ENCODE measurements at places on chromosomes 2 and 18. TPM values are rescaled to one million over a fixed set of nuclear protein-coding genes. Genes with fewer than 3 reads are reported as not detected.
A peak's percentile ranks its signal among the peaks of the same experiment; 100 is the strongest.

DNA sequence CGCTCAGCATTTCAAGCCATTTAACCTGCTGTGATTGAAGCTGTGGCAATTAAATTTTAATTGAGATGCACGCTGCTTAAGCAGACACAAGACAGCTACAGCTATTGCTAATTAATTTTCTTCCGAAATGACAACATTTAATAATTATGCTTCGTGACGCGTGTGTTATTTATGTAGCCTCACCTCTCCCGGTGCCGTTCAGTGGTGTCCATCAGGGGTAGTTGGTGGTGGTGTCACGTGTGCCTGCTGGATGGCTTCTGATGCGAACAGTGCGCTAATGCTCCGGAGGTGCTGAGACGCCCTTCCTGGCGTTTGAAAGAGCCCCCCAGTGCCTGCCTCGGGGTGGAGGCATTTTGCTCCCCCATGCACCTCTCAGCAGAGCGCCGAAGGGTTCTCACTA lies 39.5 kb downstream of the GLI2 start:
- no peak for DNase-seq

PDIA6 gene
- 162 TPM for total RNA-seq

DNA sequence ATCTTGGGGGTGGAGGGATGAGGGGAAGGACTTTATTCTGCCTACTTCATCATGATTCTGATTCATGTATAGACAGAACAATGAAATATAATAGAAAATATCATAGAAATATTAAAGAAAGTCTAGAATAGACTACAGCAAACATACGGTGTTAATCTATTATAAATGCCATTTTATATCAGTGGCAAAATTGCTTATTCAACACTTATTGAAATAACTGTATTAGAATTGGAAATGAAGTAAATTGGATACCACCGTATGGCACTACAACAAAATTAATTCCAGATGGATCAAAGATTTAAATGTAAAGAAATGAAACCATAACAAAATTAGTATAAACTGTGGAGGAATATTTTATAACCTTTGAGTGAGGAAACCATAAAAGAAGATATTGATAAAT lies 213.3 kb upstream of the CTAGE1 start:
- DNase-seq: no peak

GRCh38 chr2:20414806-20415205 lies 32.1 kb upstream of the RHOB start:
- no peak for DNase-seq

- DNase-seq: peak; percentile 89
Measured at GRCh38 chr18:79394534-79395307, 1.0 kb upstream of the NFATC1 start.

CYP1B1 gene
- 8.0 TPM for total RNA-seq

- no peak for DNase-seq
Measured at GRCh38 chr2:43052944-43053306, 173.5 kb downstream of the ZFP36L2 start.

DNA sequence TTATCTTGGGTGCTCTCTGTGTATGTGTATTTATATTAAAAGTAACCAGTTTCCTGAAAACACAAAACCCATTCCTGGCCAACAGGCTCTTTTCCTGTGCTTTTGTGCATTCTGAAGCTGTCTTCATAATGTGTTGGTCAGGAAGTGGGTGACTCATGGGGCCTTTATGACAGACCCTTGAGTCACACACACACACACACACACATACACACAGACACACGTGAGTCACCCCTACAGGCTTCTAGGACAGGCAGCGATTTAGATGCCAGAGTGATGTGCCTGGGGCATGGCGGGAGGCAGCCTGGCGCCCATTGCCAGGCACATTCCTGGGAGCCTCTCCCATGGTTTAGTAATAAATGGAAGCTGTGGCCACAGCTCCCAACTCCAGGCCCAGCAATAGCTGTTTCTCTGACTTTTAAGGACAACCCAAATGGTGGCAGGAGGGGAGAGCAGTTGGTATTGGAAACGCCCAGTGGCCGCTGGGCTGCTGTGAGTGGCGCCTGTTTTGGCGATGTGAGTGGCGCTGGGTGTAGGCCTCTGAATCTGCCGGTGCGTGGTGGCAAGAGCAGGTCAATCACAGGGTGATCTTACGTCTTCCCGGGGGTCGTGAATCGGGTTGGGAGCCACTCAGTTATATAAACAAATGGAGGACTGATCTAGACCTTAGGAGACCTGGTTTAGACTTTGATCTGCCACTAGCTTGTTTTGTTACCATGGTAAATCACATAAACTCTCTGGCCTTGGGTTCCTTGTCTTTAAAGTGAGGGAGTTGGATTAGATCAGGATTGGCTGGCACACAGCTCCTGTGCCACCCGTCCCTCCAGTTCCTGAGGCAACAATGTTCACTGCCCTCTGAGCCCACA lies 150.7 kb upstream of the DLX2 start:
- no peak for DNase-seq

- no peak for DNase-seq
Measured at GRCh38 chr2:179186126-179186525, 78.5 kb downstream of the SESTD1 start.

ZNF532 gene
- 86.1 TPM for total RNA-seq

DNA sequence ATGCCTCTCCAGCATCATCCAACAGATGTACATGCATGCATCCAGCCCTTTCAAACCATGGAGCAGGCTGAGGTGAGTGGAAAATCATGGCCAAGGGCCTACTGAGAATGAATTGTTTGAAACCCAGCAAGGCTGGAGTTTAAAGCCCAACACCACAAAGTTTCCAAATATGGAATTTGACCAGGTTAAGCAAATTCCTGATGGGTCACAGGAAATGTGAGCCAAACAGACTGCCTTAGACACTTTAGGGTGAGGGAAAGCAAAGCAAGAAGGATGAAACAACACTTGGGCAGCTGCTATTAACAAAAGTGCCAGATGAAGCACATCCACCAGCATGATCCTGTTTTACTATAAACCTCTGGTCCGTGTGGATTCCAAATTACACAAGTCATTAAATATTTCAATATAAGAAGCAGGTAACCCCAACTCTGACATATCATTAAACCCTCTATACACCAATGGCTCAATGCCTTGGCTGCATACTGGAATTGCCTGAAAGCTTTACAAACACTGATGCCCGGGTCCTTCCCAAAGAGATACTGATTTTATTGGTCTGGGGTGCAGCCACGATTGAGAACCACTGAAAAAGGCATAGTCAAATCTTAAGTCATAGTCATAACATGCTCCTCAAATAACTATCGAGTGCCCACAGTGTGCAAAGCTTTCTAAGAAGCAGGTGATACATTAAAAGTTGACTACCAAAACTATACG lies 9.1 kb downstream of the KLF7 start:
- DNase-seq: no peak

GRCh38 chr2:218368621-218369153 lies 12.0 kb downstream of the CATIP start:
- DNase-seq: peak; percentile 47

DNA sequence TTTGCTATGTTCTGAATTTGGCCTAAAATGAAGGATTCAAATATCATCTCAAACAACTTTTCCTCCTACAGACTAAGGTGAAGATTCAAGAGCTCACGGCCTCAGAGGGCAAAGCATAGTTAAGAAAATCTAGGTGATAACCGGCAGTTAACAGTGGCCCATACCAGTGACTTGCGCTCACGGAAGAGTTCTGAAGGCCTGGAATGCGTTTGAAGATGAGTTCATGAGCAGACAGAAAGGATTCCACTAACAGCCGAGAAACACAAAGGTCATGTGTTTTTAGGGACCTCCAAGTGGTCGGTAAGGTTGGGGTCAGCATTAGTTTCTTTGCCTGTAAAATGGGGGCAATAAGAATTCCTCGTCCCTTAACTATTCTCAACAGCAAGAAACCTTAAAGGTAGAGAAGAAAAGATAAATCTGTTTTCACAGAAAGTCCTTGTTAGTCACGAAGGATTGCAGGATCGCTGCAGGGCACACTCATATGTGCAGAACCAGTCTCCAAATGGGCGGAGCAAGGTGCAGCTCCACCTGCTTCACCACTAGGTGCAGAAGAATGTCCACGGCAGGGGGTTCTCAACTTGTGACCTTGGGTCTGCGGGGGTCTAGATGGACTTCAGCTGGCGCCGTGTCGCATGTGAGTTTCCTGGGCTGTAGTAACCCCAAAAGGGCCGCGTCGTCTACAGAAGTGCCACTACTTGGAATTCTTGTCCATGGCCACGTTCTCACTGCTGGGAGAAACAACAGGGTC lies 708 bp upstream of the RPIA start:
- DNase-seq: no peak

- no peak for DNase-seq
Measured at GRCh38 chr2:38719706-38720105, 31.5 kb downstream of the SRSF7 start.

DNA sequence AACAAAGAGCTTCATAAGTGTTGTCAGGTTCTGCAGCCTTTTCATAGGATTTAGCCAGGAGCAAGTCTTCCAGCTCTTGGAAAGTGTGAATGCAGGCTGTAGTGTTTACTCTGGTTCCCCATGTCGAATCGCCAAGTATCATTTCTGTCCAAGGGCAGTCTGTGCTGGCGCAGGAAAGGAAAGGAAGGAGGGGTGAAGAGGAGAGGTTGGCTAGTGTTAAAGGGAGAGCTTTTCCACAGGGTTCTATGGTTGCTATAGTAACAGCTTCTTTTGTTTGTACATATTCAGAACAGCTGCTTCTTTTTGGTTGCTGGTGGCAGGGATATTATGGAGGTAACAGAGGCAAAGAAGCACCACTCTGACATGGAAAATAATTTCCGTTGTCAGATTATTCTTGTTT lies 69.9 kb downstream of the KCNH7 start:
- peak; percentile 81 for DNase-seq

DNA sequence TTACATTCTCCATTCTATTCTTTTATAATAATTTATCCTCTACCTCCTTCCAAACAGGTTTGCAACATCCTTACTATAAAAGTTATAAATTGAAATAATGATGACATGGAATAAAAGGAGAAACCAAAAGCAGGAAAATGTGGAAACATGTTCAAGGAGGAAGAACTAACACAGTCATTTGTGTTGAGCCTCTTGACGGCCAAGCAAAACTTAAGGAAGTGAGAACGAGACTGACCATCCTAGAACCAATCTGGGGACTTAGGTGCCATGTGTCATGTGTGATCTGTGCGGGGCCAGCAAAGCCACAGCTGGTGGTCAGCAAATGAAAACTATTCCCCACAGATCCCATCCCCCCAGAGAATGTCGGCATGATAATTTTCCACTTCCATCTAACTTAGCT lies 25.6 kb upstream of the FAM124B start:
- no peak for DNase-seq

C1QL2 gene
- not detected for total RNA-seq

DNA sequence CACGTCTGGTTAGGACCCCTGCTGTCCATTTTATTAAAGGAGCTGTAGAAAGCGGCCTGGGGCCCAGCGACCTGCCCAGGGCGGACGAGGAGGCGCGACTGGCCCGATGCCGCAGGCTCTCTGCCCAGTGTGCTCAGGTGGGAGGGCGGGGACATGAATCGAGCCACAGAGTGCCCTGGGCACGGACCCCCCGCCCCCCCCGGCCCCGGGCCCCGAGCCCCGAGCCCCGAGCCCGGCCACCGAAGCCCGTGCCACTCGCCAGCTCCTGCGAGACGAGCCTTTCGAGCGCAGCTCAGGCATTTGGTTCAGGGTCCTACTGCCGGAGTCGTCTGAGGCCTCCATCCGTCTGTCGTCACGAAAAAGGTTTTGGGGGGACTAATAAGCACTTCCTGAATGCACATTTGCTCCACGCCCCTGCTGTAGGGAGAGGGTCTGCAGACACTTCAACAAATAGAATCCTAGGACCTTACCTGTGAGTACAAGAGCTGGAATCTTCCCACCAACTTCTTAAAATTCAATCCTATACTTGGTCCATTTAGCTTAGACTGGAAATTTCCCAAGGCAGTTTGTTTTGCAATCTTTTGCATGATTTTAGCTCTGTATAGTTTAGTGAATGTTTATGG lies 602 bp upstream of the ADAM17 start:
- peak; percentile 66 for DNase-seq

DNA sequence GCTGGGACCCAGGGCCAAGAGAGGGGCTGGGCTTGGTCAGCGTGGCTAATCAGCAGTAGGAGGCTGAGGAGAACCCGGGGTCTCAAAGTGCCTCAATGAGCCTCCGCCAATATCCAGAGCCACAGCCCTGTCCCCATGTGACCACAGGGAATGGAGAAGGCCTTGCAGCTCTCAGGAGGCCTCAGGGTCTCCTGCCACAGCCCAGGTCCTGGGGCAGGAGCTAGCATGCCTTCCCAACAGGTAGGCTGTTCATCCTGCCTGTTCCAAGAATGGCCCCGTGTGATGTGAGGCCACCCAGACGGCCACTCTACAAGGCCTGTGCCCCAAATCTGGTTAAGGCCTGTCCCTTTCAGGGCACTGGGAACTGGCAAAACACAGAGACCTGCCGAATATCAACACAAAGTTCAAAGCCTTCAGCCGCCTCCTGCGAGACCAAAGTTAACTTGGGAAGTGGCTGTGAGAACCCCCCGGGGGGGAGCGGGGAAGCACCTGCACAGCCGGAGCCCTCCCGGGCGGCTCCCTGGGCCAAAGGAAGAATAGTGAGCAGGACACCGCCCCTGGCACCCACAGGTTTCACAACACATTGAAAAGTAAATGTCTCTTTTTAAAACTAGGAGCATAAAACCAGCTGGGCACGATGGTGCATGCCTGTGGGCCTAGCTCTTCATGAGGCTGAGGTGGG lies 4.5 kb upstream of the LIMS2 start:
- no peak for DNase-seq

NABP1 gene
- 7.6 TPM for total RNA-seq

GRCh38 chr18:2776601-2777000 lies 70.2 kb upstream of the EMILIN2 start:
- DNase-seq: no peak

LAMA1 gene
- 4.5 TPM for total RNA-seq

ACADL gene
- 8.6 TPM for total RNA-seq

- DNase-seq: no peak
Measured at GRCh38 chr18:32302806-32303205, 113.0 kb downstream of the MEP1B start.

DNA sequence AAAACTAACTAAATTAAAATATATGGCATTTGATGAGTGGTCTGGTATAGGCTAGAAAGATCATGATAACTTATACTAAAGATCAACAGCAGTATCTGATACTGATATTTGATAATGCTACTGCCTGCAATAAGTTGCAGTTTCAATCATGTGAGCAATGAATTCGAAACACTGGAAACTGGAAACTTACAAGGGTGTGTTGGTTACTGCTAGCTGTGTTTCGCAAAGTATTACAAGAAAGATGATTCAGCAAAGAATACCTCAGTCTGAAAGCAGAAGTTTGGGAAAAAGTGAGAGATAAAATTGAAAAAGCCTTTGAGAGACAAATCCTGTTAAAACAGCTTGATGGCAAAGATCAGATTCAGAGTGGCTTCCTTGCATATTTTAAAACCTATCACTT lies 294.5 kb downstream of the CCDC178 start:
- no peak for DNase-seq

GRCh38 chr18:45423659-45424058 lies 191.6 kb upstream of the SLC14A2 start:
- DNase-seq: no peak

GRCh38 chr2:75810611-75811330 lies 100.1 kb upstream of the GCFC2 start:
- no peak for DNase-seq

DNA sequence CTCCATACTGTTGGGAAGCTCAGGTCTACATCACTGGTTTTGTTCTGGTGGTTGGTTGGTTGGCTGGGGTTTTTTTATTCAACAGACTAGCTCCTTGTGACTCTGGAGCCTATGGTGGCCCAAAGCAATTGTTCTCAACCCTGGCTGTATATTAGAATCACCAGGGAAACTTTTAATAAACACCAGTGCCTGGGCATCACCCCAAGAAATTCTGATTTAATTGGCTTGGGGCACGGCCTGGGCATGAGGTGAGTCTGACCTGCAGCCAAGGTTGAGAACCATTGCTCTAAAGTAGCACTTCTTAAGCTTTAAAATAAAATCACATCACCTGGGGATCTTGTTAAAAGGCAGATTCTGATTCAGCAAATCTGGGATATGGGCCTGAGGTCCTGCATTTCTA lies 184.1 kb downstream of the C1D start:
- DNase-seq: no peak

Measured in tongue (tissue), 3 donors.